ENCODE measurements at places on chromosomes 16 and 17. TPM values are rescaled to one million over a fixed set of nuclear protein-coding genes. Genes with fewer than 3 reads are reported as not detected.
A peak's percentile ranks its signal among the peaks of the same experiment; 100 is the strongest.

Gene STH
- not detected for total RNA-seq

Gene SLFN12L
- total RNA-seq = not detected

Gene HSPB9
- total RNA-seq = 0.22 TPM

Gene WNK4
- 0.24 TPM for total RNA-seq

Gene DBF4B
- total RNA-seq = 30.4 TPM

Gene TMEM235
- total RNA-seq = not detected

DNA sequence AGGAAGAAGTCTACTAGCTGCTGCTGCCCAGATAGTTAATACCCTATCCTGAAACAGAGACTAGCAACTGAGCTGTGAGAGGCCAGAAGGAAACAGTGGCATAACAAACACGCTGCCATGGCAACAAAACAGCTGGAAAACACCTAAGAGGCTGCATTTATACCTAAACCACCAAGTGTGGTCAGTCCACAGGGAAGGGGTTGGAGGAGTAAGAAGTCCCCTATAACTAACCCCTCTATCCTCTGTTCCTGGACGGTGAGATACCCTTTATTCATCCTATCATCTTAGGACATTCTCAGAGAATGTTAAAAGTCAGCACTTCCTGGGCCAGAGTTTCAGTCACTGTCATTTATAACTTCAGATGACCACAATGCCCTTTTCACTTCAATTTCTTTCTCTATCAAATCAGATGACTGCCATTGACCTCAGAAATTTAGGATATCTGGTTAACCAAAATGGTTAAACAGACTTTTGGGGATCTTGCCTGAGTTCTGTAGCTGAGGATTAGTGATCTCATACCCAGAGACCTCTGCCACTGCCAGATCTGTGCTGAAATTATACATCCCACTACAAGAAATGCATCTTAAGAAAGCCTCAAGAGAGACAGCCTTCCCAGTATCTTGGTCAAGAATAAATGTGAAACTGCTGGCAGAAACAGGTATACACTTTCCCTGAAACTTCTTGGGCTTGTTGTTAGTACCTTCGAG lies 36.2 kb downstream of the STH start:
- DNase-seq = peak; percentile 32

DNA sequence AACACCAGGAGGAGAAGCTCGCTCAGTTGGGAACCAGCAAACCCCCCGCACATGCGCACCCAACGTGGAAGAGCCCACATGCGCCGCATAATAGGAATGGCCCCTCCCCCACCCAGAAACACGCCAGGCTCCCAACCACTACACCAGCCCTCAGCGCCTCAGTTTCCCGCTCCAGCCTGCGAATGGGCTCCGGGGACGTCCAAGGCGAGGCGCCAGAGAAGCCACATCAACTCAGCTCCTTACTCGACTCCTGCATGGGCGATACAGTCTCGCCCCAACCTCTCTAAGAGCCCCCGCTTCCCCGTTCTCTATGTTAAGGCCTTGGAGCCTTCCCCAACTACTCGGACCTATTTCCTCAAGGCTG lies 504 bp downstream of the SRSF1 start:
- peak; percentile 64 for DNase-seq

- DNase-seq = no peak
These were observed 15.6 kb downstream of the PMP22 start for GRCh38 chr17:15249487-15249886.

GRCh38 chr16:1575578-1575977 lies 36.3 kb downstream of the IFT140 start:
- no peak for DNase-seq

DNA sequence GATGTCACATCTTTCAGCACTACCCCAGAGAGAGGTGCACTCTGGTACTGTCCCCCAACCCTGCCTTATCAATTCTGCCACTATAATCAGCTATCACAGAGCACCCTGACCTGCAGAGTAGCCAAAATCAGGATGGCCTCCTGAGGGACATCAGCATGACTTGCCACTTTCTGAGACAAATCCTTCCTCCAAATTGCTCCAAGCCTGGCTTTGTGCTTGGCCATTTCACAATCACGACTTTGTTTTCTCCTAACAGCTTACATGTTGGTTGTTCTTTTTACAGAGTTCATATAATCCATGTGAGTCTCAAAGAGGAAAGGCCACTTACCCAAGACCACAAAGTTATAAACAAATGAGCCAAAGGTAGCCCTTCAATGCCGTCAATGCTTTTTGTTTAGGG lies 449.0 kb upstream of the CDH5 start:
- no peak for DNase-seq

DNA sequence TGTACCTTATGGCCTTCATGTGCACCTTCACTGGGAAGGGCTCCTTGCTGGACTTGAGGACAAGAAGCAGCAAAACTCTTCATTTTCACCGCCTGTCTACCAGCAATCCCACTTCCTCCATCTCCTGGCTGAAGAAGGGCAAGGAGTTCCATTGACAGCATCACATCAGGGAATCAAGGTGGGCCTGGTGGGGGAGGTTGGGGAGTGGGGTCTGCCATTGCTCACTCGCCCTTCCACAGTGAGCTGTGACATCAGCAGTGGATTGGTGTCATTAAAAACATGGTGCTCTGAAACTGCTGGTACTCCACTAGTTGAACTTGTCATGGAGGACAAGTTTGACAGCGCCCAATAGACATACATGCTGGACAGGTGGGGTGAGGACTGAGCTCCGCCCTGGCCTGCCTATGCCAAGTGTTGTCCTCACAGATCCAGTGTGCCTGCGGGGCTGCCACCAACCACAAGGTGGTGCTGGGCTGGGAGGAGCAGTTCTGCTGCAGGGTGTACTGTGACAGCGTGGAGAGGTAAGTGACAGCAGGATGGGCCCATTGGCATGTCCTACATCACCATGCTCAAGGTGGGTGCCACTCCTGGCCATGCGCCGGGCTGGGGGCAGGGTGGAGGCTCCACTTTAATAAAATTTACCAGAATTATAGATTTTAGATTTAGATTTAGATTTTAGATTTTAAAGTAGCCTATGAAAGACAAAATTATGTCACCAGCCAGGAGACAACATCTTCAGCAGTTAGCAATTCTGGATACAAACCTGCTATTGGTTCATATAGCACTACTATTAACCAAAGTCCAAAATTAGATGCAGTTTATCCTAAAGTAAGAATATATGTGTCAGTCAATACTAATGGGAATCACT lies 1729.1 kb downstream of the TP53TG3F start:
- no peak for DNase-seq

DNA sequence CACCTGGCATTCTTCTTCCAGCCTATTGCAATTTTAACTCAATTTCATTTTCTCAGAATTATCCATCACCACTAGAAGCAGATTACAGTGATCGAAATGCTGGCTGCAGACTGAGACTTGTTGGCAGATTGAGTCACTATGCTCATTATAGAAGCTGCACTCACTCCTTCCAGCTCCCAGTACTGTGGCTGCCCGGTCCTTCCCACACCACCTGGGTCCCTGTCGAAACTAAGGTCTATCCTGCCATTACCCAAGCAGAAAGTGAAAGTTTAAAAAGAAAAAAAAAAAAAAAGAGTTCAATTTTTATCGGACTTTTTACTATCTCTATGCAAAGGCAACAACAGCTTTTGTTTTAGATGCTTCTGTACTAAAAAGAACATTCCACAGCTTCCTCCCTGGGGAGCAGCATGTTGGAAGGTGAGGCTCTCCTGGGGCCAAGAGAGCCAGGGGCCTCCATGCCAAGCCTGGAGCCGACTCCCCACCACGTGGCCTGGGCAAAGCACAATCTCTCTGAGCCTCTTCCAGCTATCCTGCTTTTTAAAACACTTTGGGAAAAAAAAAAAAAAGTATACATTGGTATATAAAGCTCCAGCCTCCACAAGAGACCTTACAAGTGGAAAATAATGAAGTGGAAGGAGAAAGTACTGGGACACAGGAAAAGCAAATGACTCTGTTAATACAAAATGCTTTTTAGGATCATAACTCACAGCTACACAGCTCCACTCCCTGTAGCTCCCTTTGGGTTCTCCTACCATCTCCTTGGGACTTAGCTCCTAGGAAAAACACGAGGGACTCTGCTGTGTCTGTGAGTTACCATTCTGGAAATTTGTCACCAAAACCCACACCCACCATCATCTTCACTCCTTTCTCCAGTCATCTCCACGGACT lies 77.8 kb downstream of the USP31 start:
- DNase-seq = no peak

GRCh38 chr16:22948603-22949368 lies 134.8 kb downstream of the HS3ST2 start:
- DNase-seq = peak; percentile 84

- DNase-seq = no peak
These were observed 23.2 kb downstream of the IL4R start for GRCh38 chr16:27337024-27337423.

GRCh38 chr16:10245002-10245401 lies 62.8 kb upstream of the GRIN2A start:
- DNase-seq = no peak

DNA sequence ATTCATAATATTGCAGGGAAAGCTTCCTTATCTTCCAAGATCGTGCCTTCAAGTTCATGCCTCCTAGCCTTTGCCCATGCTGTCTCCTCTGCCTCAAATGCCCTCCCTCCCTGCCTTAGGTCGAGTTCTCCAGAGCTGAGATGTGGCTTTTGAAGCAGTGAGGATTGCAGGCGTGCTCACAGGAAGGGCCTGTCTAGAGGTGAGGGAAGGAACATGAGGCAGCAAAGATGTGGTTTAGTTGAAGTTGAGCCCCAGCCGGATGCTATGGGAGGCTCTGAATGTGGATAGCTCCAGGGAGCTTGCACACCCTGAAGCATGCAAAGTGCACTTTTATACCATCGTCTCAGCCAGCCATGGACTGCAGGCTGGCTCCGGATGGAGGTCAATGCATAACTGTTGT lies 754.6 kb upstream of the EEF2KMT start:
- DNase-seq = no peak

DNA sequence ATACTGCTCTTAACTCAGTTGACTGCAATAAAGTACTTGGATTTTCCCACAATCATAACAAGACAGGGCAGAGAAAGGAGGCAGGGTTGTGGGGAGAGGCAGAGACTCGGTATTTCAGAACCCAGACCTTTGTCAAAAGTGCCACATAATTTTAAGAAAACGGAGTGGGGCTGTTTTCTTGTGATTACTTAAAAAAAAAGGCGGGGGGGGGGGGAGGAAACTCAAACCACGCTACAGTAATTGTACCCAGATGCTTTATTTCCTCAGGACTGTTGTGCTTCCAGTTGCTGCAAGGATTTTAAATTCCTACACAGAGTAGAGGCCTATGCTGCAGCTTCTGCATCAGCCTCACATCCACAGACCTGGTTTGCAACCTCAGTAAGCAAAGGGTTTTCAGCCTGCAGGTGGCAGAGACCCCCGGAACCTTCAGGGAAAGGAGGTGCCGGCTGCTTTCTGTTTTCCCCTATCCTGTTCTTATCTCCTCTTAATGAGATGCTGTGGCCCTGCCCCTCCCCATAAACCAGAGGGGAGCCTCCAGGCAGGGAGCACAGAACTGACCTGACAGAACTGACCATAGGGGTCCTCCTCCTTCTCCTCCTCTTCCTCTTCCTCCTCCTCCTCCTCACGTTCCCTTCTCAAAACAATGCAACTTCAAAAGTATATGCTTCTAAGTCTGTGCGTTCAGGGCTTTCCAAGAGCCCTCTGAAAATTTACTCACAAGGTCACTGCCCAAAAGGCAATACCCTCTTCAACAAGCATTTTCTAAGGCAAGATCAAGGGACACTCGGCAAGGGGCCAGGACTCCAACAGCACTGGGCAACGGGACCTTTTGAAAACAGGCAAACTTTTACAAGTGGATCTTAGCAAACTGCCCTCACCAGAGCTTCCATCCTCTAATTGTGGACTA lies 7.5 kb downstream of the AXIN2 start:
- DNase-seq = peak; percentile 57

GRCh38 chr17:49985310-49985990 lies 9.6 kb downstream of the DLX3 start:
- peak; percentile 16 for DNase-seq

- no peak for DNase-seq
These were observed 24.4 kb downstream of the CCDC57 start for GRCh38 chr17:82188001-82188961.

GRCh38 chr16:90023078-90023447 lies 3.8 kb upstream of the DBNDD1 start:
- DNase-seq = no peak

DNA sequence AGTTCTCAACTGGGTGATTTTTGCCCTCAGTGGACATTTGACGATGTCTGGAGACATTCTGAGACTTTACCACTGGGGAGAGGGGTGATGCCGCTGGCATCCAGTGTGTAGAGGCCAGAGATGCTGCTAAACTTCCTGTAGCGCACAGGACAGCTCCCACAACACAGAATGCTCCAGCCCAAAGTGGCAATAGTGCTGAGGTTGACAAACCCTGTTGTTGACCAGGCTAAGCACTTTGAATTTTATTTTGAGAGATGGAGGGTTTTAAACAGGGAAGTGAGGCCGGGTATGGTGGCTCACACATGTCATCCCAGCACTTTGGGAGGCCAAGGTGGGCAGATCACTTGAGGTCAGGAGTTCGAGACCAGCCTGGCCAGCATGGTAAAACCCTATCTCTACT lies 44.0 kb downstream of the SYT17 start:
- DNase-seq = no peak

GRCh38 chr16:57500578-57501111 lies 14.4 kb upstream of the DOK4 start:
- DNase-seq = peak; percentile 42

DNA sequence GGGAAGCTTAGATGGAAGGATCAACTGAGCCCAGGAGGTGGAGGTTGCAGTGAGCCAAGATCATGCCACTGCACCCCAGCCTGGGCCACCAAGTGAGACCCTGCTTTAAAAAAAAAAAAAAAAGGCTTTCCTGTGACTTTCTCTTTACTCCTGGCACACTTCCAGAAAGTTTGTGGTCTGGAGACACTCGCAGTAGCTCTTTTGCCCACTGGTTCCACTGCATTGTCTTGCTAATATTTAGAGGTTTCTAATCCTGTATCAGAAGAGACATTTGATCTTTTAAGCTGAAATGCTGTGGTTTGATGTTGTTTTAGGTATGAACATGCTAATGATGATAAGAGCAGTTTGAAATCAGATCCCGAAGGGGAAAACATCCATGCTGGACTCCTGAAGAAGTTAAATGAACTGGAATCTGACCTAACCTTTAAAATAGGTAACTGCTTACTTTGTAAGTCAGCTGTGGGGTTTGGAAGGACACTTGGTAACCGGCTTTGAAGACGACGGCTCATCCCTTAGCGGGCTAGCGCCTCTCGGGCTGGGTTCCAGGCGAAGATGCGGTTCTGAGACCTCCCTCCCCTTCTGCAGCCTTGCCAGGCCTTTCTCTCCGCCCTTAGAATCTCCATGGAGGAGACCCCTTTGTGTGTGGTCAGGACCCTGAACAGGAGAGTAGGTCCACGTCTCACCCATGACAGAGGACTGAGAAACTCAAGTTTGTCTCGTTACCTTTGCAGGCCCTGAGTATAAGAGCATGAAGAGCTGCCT lies 23.1 kb downstream of the NTAN1 start:
- DNase-seq = no peak

Measured in H7 (cell line).